ENCODE measurements at places on chromosomes 3 and 15. TPM values are rescaled to one million over a fixed set of nuclear protein-coding genes. Genes with fewer than 3 reads are reported as not detected.

The LRRC15 gene
- 2.3 TPM for total RNA-seq

GRCh38 chr3:62688812-62689211, 186.4 kb downstream of the CADPS start:
- H3K27ac ChIP-seq: no peak overlapping the region
- no peaks in the 10 kb centered on the region for H3K27me3 ChIP-seq
- DNase-seq: no peak
- no peaks in the 10 kb centered on the region for H3K36me3 ChIP-seq
- H3K4me1 ChIP-seq: peaks cover 3% of the 10 kb centered on the region
- H3K4me3 ChIP-seq: no peak overlapping the region

DNA sequence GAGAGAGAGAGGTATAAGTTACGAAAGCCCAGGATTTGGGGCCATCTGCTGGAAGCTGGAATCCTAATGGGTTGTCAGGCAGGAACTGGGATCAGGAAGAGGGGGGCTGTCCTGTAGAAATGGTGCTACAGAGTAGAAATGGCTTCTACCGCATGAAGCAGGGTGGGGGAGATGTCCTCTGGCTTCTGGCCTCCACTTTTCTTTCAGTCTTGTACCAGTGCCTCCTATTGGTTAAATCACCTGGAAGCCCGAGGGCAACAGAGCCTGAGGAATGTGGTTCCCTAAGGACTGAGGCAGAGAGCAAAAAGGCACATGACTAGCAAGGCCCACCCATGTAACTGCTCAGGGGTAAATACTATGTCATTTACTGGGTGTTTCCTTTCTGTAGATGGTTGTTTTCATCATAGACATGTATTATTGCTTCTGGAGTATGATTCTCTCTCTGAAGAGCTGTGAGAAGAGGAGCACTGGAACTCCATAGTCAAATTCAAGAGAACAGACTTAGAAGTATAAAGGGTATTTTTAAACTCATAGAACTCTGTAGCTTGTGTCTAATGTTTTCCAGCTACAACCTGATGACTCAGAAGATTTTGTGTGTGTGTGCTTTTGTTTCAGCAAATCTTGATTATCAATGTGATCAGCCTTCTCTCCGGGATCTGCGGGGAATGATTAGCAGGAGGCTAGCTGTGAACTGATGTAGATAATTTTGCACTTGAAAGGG, 20.2 kb upstream of the MITF start:
- no peak for DNase-seq
- no peak overlapping the region for H3K27ac ChIP-seq
- H3K4me3 ChIP-seq: no peak overlapping the region
- no peaks in the 10 kb centered on the region for H3K36me3 ChIP-seq
- no peaks in the 10 kb centered on the region for H3K4me1 ChIP-seq
- peaks cover 5% of the 10 kb centered on the region for H3K27me3 ChIP-seq

- H3K4me3 ChIP-seq: no peak overlapping the region
- no peaks in the 10 kb centered on the region for H3K4me1 ChIP-seq
- no peak for DNase-seq
- no peak overlapping the region for H3K27ac ChIP-seq
- no peaks in the 10 kb centered on the region for H3K36me3 ChIP-seq
Measured at GRCh38 chr3:94083261-94083660, 20.4 kb downstream of the NSUN3 start.

DNA sequence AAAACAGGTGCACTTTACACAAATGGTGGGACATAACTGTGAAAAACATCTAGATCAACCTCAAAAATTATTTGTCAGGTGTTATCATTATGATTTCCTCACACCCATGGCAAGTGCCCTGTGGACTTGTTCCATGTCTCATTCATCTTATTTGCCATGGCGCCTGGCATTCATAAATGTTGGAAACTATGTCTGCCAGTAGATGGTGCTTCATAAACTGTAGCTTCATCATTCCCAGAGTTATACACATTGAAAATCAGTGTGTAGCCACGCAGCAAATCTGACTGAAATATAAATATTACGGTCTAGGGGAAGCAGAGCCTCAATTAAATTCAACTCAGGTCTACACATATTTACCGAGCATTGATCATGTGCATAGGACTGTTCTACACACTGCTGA, 90.7 kb downstream of the IMPG2 start:
- H3K4me1 ChIP-seq: no peaks in the 10 kb centered on the region
- no peak overlapping the region for H3K27ac ChIP-seq
- no peak overlapping the region for H3K4me3 ChIP-seq
- H3K36me3 ChIP-seq: no peaks in the 10 kb centered on the region
- no peaks in the 10 kb centered on the region for H3K27me3 ChIP-seq

DNA sequence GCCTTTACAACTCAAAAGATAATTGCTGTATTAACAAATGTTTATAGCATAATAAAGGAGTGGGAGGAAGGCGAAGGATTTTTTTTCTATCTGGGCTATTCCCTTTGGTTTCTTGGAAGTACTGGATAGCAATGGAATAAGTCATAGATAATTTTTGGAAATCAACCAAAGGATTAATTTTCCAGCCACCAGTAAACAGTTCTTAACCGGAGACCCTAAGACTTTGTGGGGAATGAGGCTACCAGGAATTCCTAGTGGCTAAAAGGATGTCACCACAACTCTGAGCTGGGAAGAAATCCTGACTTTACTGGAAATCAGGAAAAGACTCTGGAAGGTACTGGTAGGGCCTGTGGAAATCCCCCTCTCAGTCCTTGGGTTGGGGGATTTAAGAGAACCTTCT, 138.4 kb upstream of the RARB start:
- no peak overlapping the region for H3K4me3 ChIP-seq
- H3K27me3 ChIP-seq: no peaks in the 10 kb centered on the region
- H3K27ac ChIP-seq: no peak overlapping the region
- no peaks in the 10 kb centered on the region for H3K4me1 ChIP-seq

The SLC35A5 gene
- 35.3 TPM for total RNA-seq

GRCh38 chr15:60548101-60548500, 69.2 kb upstream of the ICE2 start:
- H3K27me3 ChIP-seq: no peaks in the 10 kb centered on the region
- no peak for DNase-seq
- no peak overlapping the region for H3K27ac ChIP-seq
- H3K36me3 ChIP-seq: no peaks in the 10 kb centered on the region
- H3K4me3 ChIP-seq: no peak overlapping the region

- no peaks in the 10 kb centered on the region for H3K27me3 ChIP-seq
- H3K4me1 ChIP-seq: no peaks in the 10 kb centered on the region
- H3K4me3 ChIP-seq: no peak overlapping the region
- no peak overlapping the region for H3K27ac ChIP-seq
Measured at GRCh38 chr3:73718326-73719110, 93.8 kb upstream of the PDZRN3 start.

GRCh38 chr15:62545467-62546227, 380.6 kb upstream of the C2CD4B start:
- no peaks in the 10 kb centered on the region for H3K27me3 ChIP-seq
- no peak overlapping the region for H3K27ac ChIP-seq
- peak; percentile 47 for DNase-seq
- H3K4me3 ChIP-seq: no peak overlapping the region
- no peaks in the 10 kb centered on the region for H3K36me3 ChIP-seq

- no peaks in the 10 kb centered on the region for H3K27me3 ChIP-seq
- H3K4me3 ChIP-seq: no peak overlapping the region
- no peaks in the 10 kb centered on the region for H3K36me3 ChIP-seq
- H3K4me1 ChIP-seq: peaks cover 3% of the 10 kb centered on the region
- no peak overlapping the region for H3K27ac ChIP-seq
Measured at GRCh38 chr15:55846116-55846707, 103.3 kb upstream of the PRTG start.

GRCh38 chr15:68650901-68651709, 72.3 kb downstream of the CORO2B start:
- no peaks in the 10 kb centered on the region for H3K27me3 ChIP-seq
- no peak overlapping the region for H3K27ac ChIP-seq
- no peak overlapping the region for H3K4me3 ChIP-seq
- H3K36me3 ChIP-seq: peaks cover 3% of the 10 kb centered on the region

DNA sequence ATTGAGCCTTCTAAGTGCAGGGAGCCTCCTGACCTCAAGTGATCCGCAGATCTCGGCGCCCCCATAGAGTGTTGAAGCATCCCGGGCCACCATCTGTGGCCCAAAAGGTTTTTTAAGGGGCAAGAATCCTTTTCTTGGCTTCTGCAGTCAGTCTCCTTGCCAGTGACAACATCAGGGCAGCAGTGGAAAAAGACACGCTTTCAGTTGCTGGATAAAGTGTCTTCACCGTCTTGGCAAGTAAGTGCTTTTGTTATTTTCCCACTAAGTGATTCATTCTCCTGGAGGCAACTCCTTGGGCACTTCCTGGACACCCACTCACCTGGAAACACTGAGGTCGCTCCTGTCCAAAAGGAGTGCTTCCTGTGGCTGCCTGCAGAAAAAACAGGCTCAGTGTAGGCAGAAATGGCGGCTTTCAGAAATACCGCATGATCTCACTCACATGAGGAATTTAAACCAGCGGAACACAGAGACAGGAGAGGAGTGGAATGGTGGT, 71.7 kb upstream of the ABHD2 start:
- H3K36me3 ChIP-seq: no peaks in the 10 kb centered on the region
- peaks cover 14% of the 10 kb centered on the region for H3K4me1 ChIP-seq
- DNase-seq: peak; percentile 79
- no peak overlapping the region for H3K27ac ChIP-seq
- H3K27me3 ChIP-seq: no peaks in the 10 kb centered on the region
- H3K4me3 ChIP-seq: no peak overlapping the region

The NDN gene
- 47.7 TPM for total RNA-seq

- no peaks in the 10 kb centered on the region for H3K27me3 ChIP-seq
- no peak for DNase-seq
- no peaks in the 10 kb centered on the region for H3K36me3 ChIP-seq
- no peak overlapping the region for H3K4me3 ChIP-seq
Measured at GRCh38 chr15:37252530-37252929, 152.2 kb upstream of the MEIS2 start.

The CAPN3 gene
- 1.8 TPM for total RNA-seq

The TGM5 gene
- total RNA-seq: not detected

DNA sequence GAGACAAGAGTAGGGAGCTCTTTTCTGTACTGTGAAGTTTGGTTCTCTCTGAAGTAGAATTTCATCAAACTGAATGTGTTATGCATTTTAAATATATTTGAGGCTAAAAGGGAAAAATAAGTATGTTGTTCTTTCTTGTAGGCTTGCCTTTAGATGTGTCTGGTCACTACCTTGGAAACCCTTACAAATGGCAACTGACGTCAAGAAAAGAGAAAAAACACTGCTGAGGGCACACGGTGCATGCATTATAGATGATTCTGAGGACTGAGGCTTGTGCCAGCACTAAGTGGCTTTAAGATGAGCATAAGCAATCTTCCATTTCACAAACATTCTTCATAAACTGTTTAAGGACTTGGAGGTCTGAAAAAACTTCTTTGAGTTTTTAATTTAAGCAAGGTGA, 31.1 kb upstream of the ACTL6A start:
- no peak overlapping the region for H3K27ac ChIP-seq
- H3K4me3 ChIP-seq: no peak overlapping the region
- no peaks in the 10 kb centered on the region for H3K4me1 ChIP-seq
- DNase-seq: no peak
- no peaks in the 10 kb centered on the region for H3K36me3 ChIP-seq
- H3K27me3 ChIP-seq: no peaks in the 10 kb centered on the region

DNA sequence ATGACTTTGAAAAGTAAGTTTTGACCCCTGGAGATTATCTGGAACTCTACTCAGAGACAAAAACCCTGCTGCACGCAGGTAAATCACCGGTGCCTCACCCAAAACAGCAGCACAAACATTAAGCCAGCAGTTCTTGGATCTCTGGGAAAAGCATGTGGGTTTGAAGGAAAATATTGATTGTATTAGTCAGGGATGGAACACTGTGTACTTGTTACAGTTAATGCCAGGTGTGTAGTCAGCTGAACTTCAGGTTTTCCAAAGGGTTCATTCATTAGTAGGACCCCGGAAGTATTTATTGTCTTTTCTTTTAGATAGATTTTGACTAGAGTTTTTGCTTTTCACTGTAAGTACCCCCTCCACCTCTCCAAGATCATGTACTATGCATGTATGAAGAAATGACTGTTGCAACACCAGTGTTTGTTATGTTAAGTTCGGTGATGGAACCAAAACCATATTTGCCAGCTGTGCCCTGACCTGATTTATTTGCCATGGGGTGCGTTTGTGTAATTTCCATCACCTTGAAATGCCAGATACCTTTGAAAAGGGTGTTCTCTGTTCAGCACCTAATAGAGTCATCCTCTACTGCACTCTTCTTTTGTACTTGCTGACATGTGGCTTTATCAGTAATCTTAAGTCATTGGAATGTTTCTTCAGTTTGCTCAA, 14.5 kb downstream of the ARHGEF26 start:
- no peak for DNase-seq
- H3K36me3 ChIP-seq: no peaks in the 10 kb centered on the region
- no peaks in the 10 kb centered on the region for H3K4me1 ChIP-seq
- H3K27ac ChIP-seq: no peak overlapping the region
- H3K27me3 ChIP-seq: no peaks in the 10 kb centered on the region
- H3K4me3 ChIP-seq: no peak overlapping the region

- H3K27ac ChIP-seq: no peak overlapping the region
- no peak for DNase-seq
- H3K4me1 ChIP-seq: no peaks in the 10 kb centered on the region
- no peaks in the 10 kb centered on the region for H3K27me3 ChIP-seq
Measured at GRCh38 chr3:152942366-152942765, 107.4 kb downstream of the P2RY1 start.

The SNTN gene
- total RNA-seq: not detected

DNA sequence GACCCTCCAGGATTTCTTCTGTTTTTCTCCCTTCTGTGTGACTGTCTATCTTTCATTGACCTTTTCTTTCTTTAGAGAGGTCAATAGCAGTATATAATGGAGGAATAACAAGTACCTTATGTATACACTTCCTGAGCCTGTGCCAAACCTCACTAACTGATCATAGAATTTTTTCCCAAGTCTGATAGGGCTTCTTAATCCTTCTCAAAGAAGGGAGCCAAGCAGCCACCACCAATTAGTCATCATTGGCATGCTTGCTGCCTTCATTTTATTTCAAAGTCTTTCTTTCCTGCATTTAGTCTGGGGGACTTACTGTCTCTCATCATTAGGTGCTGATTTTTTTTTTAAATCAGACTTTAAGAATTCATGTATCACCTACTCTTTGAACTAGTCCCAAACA, 327.0 kb downstream of the FEZF2 start:
- H3K4me1 ChIP-seq: no peaks in the 10 kb centered on the region
- H3K27ac ChIP-seq: no peak overlapping the region
- H3K36me3 ChIP-seq: no peaks in the 10 kb centered on the region
- peak; percentile 70 for DNase-seq
- no peaks in the 10 kb centered on the region for H3K27me3 ChIP-seq
- no peak overlapping the region for H3K4me3 ChIP-seq

Measured in fibroblast of lung (primary cell).